ENCODE measurements at places on chromosomes 6 and 20. TPM values are rescaled to one million over a fixed set of nuclear protein-coding genes. Genes with fewer than 3 reads are reported as not detected.

The EIF6 gene
- 98.5 TPM for total RNA-seq

The NRN1 gene
- total RNA-seq = 6.4 TPM

The OPRM1 gene
- total RNA-seq = not detected

The MEP1A gene
- total RNA-seq = not detected

The CALHM5 gene
- 1.8 TPM for total RNA-seq

The IL17A gene
- total RNA-seq = not detected

Measured in mucosa of gallbladder (tissue), 1 donor.